ENCODE measurements at places on chromosomes 7 and 10. TPM values are rescaled to one million over a fixed set of nuclear protein-coding genes. Genes with fewer than 3 reads are reported as not detected.

- peak; percentile 39 for DNase-seq
Observed at GRCh38 chr10:58412502-58412961, 27.3 kb downstream of the TFAM start.

- DNase-seq, result no peak
Observed at GRCh38 chr7:110647266-110647665, 443.7 kb upstream of the LRRN3 start.

GRCh38 chr7:22885797-22886261 lies 63.2 kb upstream of the TOMM7 start:
- no peak for DNase-seq

- no peak for DNase-seq
Observed at GRCh38 chr7:150396426-150396825, 17.3 kb downstream of the ZNF775 start.

DNA sequence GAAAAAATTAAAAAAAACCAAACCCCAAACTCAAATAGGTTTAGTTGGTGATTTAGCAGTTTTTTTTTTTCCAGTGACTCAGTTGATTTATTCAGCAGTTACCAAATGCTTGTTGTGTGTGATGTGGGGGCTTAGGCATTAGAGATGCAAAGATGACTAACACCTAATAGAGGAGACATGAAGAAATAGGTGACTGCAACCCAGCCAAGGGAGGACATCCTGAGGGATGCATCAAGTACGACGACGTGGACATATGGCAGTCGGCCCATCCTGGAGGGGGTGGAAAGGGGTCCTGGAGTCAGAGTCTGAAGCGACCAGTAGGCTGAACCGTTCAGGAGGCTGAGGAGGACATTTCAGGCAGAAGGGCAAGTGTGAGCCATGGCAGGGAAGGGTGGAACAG lies 35.5 kb downstream of the LRMDA start:
- DNase-seq, result peak; percentile 22

DNA sequence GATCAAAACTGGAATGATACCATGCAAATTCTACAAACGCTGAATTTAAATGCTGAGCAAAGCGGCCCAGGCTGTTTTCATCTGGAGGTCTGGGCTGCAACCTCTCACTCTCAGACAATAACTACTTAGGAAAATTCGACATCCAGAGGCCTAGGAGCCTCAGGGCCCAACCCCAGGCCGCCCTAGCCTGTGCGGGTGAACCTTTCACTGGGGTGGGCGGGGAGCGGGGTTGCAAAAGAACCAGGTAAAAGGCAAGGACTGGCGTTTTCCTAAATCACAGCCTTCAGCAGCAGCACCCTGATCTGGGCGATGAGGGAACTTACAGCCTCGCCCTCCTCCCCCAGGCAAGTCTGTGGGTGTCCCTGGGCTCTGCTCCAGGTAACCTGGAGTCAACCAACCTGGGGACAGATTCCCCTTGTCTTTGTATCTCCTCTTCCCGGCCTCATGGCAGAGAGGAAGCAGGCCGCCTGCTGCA lies 33.4 kb downstream of the CALML5 start:
- no peak for DNase-seq

DNA sequence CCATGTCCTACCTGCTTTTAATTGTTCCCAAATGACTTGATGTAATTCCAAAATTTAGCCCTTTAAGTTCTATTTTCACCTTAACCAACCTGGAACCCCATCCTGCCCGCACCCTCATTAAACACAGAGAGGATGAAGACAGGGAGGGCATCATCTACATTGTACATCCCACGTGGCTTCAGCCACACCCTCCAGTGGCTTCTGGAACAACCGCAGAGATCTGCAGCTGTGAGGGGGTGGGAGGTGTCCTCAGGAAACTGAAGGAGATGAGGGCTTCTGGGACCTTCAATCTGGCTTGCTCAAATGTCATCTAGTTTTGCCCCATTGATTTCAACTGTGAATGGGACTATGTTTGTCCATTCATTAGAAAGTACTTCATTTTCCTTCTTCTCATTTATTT lies 39.0 kb downstream of the AKR1B1 start:
- no peak for DNase-seq

GRCh38 chr7:26593896-26594295 lies 270.5 kb downstream of the SKAP2 start:
- no peak for DNase-seq

DNA sequence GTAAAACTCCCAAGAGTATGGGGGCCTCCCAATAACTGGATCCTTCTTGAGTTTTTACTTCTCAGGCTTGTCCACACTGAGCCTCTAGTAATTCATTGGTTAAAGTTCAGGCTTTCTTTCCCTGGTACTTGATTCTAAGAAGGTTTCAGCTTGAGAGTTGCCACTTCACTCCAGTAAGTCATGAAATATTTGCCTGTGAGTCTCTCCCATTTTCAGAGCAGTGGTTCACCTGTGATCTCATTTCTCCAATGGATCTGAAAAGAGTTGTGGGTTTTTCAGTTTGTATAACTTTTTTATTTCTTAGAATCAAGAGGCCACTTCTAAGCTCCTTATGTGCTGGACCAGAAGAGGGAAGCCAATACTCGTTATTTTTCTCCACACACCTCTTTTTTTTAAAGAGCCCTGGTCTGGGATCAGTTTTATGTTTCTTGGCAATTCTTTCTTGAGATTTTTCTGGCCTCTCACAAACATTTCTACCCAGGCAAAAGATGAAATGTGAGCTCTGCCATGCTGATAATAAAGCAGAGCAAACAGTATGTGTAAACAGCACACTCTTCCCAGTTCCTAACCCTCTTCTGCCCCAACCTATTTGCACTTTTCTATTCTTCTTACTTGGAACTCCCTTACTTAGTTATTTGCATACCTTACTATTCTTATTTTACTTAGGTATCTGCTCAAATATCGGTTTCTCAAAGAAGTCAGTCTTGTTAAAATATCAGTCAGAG lies 983.4 kb downstream of the CCSER2 start:
- no peak for DNase-seq

DNA sequence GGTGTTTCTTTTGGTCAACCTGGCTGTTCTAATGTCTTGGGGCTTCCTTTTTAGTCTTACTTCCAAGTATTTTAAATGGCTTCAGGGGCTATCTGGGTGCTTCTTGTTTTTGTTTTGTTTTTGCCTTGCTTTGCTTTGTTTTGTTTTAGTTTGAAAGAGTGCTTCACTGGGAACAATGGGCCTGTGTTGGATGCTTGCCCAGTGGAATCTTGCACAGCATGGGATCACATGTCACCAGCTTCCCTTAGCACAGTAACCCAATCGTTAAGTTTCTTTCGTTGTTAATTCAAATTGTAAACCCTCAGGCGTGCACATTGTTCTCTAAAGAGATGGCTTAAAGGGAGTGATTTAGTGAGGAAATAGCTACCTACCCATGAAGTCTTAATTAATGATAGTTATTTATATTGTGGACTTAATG lies 8.9 kb downstream of the COL17A1 start:
- DNase-seq, result peak; percentile 73

GRCh38 chr10:71127104-71127503 lies 85.3 kb upstream of the UNC5B start:
- DNase-seq, result no peak

- DNase-seq, result no peak
Observed at GRCh38 chr10:127740596-127740995, 3.6 kb downstream of the FOXI2 start.

GRCh38 chr10:66252986-66253385 lies 672.9 kb upstream of the LRRTM3 start:
- DNase-seq, result no peak

GRCh38 chr7:73828107-73828803 lies 2.5 kb upstream of the CLDN4 start:
- DNase-seq, result peak; percentile 69

GRCh38 chr10:22720667-22721066 lies 6.3 kb upstream of the PIP4K2A start:
- no peak for DNase-seq

DNA sequence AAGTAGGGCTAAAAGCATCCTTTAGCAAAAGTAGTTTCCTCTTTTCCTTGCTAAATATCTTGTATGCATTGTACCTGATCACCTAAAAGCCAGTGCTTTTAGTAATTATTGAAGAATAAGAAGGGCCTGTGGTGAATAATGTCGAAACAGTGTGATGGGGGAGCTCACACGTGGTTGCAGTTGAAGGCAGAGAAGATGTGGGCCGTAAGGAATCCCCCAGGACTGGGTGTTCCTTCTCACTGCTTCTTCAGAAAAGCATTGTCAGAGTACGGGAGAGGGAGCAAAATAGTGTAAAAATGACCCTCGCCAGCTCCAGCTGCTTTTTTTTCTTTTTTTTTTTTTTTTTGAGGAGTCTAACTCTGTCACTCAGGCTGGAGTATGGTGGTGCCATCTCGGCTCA lies 201.1 kb downstream of the NSUN6 start:
- no peak for DNase-seq

GNAT3 gene
- not detected for total RNA-seq

NXPH1 gene
- total RNA-seq, result not detected

GRM8 gene
- 0.36 TPM for total RNA-seq

FOXI2 gene
- not detected for total RNA-seq

JAZF1 gene
- total RNA-seq, result 8.3 TPM

HKDC1 gene
- total RNA-seq, result 0.16 TPM

MACROH2A2 gene
- 10.0 TPM for total RNA-seq

NOC3L gene
- total RNA-seq, result 20.8 TPM

FZD1 gene
- 28.7 TPM for total RNA-seq

All from fibroblast of the aortic adventitia (primary cell).